ENCODE measurements at places on chromosomes 7 and 10.

DNA sequence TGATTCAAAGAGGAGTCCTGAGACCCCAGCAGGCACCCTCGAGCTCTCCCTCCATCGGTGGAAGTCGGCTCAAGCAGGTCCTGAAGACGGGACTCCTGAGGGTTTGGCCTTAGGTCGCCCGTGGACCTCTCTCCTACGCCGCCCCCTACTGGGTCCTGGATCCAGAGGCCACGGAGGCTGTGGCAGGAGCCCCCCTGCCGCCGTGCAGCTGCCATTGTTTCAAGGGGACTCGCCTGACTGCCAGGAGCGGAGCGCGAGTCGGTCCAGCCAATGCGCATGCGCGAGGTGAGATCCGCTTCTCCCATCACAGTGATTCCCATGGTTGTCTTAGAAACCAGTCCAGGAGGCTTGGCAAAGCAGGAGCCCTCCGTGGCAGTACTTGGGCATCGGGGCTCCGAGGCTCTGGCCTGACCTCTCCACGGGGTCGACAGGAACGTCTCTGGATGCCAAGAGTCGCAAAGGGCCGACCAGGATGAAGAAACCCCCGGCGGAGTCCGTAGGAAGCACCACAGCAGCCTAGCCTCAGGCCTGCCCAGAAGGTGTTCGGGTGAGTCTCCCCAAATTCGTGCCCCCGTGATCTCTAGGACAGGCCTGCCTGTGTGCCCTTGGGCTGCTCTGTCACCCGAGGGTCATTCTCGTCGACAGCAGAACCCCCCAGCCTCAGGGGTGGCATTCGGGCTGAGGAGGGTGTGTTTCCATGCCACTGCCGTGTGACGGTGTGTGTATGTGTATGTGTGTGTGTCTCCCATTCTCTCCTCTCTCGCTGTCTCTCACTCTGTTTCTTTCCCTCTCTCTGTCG is 322.3 kb downstream of the ZNF716 start:
- DNase-seq, result no peak

DNA sequence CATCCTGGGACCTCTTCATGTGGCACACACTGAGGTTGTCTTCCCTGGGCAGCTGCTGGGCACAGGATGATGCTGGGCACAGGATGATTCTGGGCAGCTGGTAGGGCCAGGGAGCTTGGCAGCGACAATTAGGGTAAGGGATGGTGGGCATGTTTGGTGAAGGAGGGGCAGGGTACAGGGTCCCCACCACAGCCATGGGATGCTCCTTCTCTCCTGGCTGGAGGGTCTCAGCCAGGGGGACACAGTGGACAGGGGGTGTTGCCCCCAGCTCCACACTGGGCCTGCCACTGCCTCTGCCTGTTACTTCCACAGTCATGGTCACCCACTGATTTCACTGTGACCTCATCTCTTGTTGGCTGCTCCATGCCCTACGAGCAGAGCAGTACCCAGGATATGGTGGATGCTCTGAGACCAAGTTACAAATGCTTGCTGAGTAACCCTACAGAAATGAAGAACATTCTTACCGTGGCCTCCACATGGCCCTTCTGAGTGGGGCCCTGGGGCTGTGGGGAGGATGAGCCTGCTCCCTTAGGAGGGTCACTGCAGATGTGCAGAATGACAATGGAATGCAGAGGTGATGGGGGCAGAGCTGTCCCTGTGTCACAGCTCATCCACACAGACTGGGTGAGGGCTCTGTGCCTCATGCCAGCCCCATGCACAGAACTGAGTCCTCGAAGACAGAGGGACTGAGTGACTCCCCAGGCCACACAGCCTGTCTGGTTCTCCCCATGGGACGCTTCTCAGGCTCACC is 28.4 kb upstream of the RET start:
- DNase-seq, result no peak

- no peak for DNase-seq
These were observed 307.5 kb downstream of the CNTNAP2 start for GRCh38 chr7:146424084-146424483.

- no peak for DNase-seq
These were observed 160.5 kb downstream of the VTI1A start for GRCh38 chr10:112607506-112607905.

- DNase-seq, result no peak
These were observed 185.0 kb downstream of the TCF7L2 start for GRCh38 chr10:113135025-113135424.

All from T-helper 1 cell (primary cell).